Stimulated activated CD4-positive, alpha-beta T cell treated with anti-CD3 and anti-CD28 coated beads, Interleukin-1b, Interleukin-23, amount 100 ng/mL, for 48 hours (primary cell): ENCODE measurements at places on chromosomes 3 and 15.

- DNase-seq: no peak
These were observed 30.5 kb downstream of the HERC1 start for GRCh38 chr15:63803106-63803886.

GRCh38 chr15:71083349-71083748, 31.9 kb upstream of the THSD4 start:
- no peak for DNase-seq

- no peak for DNase-seq
These were observed 13.1 kb upstream of the SKOR1 start for GRCh38 chr15:67812241-67812644.

- no peak for DNase-seq
These were observed 101.2 kb upstream of the WNT5A start for GRCh38 chr3:55588146-55588765.

DNA sequence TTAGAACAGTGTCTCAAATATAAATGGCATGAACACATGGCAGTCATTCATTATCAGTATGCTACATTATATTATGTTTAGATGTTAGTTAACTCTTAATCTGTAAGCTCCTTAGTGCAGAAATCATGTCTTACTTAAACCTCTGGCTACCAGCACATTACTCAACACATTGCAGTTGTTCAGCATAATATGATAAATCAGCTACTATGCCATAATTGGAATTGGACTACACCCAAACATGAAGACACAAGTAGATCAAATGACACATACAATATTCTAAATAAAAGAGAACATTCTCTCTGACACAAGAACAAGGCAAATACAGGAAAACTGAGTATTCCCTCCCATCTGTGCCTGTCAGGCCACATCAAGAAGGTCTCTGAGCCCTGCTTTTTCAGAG, 116.1 kb downstream of the PCCB start:
- DNase-seq: no peak

DNA sequence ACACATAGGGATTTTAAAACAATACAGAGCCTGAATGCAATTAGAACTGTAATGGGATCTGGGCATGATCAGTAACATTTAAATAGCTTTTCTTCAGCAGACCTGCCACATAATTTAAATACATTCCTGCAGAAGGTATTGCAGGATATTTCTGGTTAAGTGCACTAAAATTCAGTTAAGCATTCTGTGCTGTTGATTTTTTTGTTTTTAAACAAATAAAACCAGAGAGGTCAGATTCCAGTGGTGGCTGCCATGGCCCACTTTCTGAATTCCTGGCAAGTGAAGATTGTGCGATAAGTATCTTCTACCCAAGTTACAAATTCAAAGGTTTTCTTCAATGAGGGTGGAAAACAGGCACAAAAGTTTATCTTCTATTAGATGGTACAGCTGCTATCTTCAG, 98.7 kb downstream of the RAP2B start:
- no peak for DNase-seq

GRCh38 chr3:150443331-150443741, 35.2 kb downstream of the TSC22D2 start:
- no peak for DNase-seq
